ENCODE measurements at places on chromosomes 2 and 18.

DNA sequence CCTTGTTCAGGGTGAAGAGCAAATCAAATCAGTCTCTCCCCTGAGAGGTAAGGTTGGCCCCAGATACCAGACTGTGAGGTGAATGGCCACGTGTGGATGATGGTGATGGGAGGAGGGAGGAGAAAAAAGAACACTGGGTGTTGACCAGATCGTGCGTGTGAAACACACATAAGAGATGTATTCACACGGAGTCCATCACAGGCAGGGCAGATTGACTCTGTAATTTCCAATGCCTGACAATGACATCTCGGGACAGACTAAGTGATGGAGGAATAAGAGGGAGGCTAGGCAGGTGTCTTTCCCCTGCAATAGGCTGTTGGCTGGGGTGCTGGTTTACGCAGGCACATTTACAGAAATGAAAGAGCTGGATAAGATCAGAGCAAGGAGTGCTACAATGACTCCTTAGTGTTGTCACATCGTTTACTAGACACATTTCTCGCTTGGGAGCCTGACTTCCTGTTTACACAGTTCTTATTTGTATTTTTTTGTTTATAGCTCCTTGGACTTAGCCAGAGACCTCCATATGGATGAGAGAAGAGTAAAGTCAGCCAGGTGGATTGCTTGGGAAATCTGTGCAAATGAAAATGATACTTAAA is 43.1 kb downstream of the CPO start:
- no peak for DNase-seq

GRCh38 chr2:72887032-72887739 is at the start of gene SPR:
Gene SPR (plus strand): TSS chr2:72887408. CDS start chr2:72887433, 25 bp downstream.
- peak; percentile 71 for DNase-seq

DNA sequence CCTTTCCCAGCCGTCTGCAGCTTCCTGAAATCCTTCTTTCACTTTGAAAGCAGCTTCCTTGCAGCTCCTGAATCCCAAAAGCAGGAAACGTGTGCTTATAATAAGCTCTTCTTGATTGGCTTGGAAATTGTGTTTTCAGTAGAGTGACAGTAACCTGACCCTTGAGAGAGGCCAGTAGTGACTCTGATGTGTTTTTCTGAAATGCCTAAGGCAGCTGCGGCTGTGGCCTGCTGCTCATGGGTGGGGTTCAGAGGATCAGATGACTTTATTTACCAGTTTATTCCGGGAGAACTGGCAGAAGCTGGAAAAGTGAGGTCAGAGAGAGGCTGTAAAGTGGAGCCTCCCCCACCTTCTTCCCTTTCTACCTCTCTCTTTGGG is 31.9 kb upstream of the RPIA start:
- no peak for DNase-seq

- no peak for DNase-seq
These were observed 84.2 kb downstream of the ACKR3 start for GRCh38 chr2:236653863-236654262.

DNA sequence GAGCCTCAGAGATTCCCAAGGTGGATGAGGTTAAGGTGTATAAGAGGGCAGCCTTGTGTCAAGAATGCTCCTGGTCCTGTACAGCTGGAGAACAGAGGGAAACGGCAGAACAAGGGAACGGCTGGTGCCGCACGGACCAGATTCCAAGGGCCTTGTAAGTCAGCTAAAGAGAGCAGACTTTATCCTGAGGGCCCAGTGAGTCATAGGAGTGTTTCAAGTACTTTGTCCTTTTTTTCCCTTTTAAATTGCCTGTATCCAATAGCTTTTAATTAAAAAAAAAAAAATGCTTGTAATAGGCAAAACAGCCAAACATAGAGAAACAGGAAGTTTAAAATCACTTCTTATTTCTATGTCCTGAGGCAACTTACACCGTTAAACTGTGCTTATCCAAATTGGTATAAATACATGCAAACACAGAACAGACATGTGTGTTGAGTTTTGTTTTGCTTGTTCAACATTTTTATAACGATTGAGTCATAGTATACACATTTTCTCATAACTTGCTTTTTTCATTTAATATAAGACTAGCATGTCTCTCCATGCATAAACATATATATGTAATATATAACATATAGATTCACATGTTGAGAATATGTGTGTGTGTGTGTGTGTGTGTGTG is 42.1 kb upstream of the EVA1A start:
- no peak for DNase-seq

DNA sequence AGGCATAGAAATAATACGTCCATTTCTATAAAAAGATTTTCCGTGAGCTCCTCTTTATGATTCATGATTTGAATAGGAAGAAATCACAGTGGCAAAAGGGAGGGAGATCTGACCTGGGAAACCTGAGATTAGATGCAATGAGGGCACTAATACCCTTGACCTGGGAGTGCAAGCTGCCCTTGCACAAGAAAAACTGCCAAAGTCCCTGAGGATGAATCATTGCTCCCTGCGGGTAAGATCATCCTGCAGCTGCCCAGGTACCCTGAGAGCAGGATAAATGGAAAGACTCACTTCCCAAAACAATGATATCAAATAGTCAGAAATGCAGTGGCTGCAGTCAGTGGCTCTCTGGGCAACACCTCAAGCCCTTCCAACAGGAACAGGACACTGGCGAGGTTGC is 11.6 kb downstream of the FHL2 start:
- DNase-seq = no peak

- no peak for DNase-seq
These were observed 2.1 kb downstream of the HAT1 start for GRCh38 chr2:171924170-171924942.

DNA sequence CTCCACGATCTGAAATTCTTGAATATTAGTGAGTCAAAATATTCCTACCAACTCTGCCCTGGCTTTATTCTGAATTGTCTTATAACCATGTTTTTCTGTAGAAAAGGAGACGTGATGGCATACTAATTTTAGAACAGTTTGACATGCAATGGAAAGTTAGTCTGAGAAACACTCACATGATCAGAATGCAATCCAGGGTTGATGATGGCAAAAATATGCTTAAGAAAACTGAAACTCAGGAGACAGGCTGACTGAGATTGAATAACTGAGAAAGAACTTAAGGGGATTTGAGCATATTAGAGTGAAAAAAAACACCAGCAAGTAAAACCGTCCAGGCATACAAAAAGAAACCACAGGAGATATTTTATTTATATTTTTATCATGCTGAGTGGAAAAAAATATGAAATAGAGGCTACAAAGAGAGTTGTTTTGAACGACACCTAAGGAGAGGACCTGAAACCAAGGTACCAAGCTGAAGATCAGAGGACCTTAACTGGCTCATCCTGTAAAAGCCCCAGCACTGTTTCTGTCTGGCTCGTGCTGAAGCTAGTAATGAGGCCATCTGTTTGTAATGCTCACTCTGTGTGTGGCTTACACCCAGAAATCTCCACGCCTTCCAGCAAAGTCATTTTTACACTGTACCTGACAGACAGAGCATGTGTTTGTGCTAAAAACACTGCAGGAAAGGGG is 437.2 kb upstream of the PKDCC start:
- no peak for DNase-seq

GRCh38 chr2:207437524-207438143 is 92.1 kb upstream of the CREB1 start:
- no peak for DNase-seq

DNA sequence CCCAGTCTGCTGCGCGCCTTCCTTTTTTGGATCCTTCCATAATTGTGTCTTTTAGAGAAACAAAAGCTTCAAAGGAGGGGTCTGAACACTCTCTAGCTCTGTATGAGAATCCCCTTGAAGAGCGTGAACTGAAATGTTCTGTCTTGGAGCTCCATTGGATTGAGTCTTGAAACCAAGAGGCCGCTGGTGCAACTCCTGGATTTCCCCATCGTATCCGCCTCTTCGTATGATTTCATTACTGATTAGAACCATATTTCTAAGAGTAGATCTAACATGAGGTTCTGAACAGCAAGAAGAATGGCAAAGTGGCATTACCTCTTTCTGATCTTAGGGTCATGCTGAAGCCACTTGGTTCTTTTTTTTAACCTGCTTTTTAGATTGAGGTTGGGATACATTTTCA is 31.4 kb upstream of the NRP2 start:
- no peak for DNase-seq

DNA sequence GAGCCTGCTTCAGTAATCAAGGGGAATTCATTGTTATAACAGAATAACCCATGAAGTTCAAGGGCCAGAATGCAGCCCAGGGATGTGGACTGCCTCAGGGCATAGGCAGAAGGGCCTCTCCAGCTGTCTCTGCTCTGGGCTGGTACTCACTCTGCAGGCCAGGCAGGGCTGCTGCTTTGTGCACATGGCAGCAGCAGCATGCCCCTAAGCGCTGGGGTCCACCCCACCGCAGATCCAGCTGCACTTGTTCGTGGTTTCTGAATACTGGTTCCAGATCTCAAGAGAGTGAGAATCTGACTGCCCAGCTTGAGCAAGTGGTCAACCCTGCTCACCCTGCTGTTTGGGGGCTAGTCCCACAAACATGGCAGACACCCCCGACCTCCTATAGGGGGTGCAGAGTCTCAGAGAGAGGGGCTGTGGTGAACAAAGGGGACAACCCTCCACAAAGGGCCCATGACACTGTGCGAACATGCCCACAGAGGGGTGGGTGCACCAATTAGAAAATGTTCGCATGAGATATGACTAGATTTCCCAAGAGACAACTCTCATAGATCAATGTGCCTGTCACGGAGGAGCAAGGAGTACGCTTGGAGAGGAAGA is 87.3 kb downstream of the ACTR3 start:
- no peak for DNase-seq

- no peak for DNase-seq
These were observed 23.5 kb downstream of the EMX1 start for GRCh38 chr2:72940786-72941185.

DNA sequence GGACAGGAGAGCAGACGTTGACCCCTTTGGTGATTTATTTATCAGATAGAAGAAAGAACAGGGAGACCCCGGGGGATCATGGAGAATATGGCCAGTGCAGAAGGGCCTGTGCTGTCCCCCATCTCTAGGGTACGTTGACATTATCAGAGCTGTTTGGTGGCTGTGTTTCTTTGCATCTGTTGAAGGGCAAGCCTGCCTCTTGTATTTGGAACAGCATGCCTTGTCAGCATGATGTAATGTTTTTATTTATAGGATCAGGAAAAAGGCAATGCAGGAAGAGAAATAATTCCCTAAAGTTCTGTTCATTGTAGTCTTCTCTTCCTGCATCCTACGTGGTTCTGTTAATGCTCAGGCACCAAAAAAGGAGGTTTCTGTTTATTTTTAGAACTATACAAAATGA is 49.8 kb upstream of the CABYR start:
- no peak for DNase-seq

DNA sequence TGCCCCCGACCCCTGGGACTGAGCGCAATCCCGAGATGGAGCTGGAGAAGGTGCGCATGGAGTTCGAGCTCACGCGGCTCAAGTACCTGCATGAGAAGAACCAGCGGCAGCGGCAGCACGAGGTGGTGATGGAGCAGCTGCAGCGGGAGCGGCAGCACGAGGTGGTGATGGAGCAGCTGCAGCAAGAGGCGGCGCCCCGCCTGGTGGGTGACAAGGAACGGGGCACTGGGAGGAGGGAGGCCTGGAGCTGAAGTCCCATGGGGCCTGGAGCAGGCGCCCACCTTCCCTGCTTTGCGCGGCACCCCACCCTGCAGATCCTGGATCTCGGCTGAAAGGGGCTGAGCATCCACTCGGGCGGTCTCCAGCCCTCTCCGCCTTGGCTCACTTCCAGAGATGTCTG is 1.2 kb downstream of the TMEM247 start:
- no peak for DNase-seq

DNA sequence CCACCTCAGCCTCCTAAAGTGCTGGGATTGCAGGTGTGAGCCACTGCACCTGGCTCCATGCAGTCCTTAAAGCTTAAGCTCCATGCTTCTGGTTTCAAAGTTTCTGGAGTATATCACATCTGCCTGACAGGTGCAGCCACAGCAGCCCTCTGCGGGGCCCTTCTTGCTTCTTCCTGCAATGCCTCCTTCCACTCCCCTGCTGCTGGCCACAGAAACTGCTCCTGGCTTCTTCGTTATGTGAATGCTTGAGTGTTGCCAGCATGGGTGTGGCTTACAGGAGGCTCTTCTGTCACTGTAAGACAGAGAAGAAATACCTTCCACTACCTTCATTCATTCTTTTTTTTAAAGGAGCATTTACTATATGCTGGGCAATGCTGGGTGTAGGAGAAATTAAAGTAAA is 10.1 kb upstream of the CCBE1 start:
- no peak for DNase-seq

DNA sequence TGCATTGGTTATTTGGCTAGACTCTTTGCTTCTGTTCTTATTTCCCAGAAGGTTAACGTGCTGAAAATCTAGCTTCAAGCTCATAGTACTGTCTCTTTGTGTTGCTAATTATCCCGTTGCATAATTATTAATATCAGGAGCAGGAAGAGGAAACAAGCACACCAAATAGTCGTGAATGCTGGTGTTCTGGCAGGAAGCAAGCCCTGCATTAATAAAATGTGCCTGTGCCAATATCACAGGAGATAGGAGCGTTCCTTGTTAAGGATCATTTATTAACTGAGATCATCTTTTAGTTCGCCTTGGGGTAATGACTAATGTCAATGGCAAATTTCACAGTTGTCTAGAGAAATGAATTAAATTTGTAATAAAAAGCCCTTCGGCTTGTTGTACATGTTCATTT is 893.0 kb upstream of the POU3F3 start:
- DNase-seq = no peak

GRCh38 chr18:2108591-2108990 is 462.7 kb downstream of the METTL4 start:
- DNase-seq = no peak

DNA sequence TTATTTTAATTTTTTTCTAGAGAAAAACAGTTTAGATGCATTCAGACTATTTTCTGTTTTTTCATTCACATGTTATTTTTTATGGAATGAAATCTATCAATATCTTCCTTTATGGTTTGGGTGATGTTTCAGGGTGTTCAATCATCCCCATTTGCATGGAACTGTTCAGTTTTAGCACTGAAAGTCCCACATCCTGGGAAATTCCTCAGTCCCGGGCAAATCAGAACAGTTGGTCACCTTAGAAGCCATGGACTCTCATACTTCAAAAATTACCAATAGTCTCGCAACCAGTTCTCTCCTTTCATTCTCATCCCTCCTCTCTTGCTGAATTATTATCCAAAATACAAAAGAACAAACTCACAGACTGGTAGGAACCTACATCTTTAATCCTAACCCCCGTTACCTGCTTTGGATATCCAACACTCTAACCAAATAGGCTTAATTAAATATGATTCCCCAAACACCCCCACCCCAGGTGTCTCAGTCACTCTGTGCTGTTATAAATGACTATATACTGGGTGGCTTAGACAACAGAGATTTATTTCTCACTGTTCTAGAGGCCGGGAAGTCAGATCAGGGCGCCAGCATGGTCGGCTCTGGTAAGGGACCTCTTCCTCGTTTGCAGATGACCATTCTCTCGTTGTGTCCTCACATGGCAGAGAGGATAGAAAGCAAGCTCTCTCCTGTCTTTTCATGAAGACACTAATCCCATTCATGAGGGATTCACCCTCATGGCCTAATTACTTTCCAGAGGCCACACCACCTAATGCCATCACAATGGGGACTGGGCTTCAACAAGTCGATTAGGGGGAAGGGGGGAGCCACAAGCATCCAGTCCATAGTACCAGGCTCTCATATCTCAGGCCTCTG is 57.7 kb upstream of the SLC1A4 start:
- DNase-seq = no peak
